ENCODE measurements at places on chromosomes 13 and 19.

DNA sequence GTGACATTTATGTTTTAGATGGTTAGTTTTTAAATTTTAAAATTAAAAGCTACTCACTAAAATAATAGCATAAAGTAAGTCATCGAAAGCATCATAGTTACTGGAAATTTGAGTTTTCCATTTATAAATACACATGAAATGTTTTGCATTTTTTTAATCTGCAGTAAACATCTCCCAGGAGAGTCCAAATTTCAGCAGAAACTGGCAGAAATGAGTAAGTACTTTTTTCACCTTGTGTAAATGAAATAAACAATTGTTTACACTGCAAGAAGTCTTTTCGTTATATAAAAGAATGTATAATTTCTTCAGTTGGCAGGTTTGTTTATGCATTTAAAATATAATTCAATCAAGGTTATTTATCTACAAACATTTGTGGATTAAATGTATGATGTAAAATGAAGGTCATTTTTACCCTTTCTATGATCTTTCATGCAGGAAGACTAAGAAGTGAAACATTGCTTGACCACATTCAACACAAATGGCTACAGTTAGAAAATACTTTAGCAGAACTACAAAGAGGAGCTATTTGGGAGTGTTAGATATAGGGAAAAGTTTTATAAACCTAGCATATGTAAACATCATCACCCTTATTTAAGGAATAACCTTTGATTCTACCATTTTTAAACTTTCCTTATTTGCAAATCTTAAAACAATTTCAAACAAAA, 55.6 kb downstream of the RCBTB2 start:
- no peak for DNase-seq

GRCh38 chr13:29993716-29994488, 143.5 kb upstream of the UBL3 start:
- peak; percentile 90 for DNase-seq

- DNase-seq, result no peak
Observed at GRCh38 chr13:21139374-21139773, 37.0 kb downstream of the SKA3 start.

DNA sequence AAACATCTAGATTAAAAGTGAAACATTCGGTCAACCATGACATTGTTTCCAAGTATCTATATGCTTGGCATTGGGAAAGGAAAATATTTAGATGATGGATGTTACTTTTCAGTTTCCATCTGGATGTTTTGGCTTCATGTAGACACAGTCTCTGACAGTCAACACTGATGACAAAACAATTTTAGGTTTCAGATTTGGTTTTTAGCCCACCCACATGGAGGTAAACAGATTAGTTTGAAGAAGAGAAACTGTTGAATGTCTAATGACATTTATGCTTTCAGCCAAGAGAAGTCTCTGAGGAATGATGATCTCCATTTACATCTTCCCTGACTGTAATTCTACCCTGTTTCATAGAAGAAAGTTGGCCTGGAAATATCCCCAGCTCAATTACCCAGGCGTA, 379.1 kb downstream of the SLITRK6 start:
- no peak for DNase-seq

- DNase-seq, result no peak
Observed at GRCh38 chr19:52070496-52070895, 21.9 kb upstream of the ZNF432 start.

- DNase-seq, result no peak
Observed at GRCh38 chr13:47136504-47136941, 239.7 kb upstream of the HTR2A start.

DNA sequence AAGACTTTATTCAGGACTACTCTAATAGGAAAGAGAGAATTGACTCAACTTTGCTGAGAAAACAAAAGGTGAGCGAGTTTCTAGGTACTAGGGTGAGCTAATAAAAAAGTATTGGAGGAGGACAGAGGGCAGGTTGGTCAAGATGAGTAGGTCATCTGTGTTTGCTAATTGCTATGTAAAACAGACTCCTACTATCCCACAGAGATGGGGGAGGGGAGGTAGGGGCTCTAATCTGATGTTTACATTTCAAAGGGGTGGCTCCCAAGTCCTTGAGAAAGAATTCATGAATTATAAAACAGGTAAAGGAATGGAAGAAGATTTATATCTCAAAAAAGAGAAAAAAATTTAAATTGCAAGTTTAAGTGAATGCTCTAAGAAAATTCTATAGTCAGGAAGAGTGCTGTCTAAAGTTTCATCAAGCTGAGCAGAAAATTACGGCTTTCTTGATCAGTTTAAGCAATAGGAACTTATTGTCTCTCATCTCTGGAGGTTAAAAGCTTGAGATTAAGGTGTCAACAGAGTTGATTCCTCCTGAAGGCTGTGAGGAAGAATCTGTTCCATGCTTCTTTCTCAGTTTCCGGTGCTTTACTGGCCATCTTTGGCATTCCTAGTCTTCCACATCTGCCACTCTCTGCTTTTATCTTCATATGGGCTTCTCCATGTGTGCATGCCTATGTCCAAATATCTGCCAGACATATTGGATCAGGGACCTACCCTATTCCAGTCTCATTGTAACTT, 790.3 kb downstream of the SLITRK5 start:
- DNase-seq, result no peak

DNA sequence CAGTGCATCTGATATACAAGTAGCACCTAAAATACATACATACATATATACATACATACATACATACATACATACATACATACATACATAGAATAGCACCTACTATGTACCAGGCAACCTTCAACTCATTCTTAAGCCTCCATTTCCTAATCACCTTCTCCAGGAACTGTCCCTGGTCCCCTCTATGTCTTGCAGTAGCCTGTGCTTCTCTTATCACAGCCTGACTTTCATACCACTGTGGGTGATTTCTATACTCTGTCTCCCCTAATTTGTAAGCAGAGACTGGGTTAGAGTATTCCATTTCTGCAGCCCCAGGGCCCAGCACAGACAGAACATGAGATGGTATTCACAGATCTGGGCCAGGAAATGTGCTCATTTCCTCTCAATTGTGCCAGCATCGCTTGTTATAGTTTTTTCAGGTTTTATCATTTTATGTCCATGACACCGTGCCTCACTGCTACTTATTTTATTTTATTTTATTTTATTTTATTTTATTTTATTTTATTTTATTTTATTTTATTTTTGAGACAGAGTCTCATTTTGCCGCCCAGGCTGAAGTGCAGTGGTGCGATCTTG, 14.2 kb upstream of the COLGALT1 start:
- no peak for DNase-seq

GRCh38 chr13:43431290-43431716, 355.5 kb downstream of the ENOX1 start:
- DNase-seq, result no peak

Measured in EH (cell line).